ENCODE measurements at places on chromosomes 13 and 19.

DNA sequence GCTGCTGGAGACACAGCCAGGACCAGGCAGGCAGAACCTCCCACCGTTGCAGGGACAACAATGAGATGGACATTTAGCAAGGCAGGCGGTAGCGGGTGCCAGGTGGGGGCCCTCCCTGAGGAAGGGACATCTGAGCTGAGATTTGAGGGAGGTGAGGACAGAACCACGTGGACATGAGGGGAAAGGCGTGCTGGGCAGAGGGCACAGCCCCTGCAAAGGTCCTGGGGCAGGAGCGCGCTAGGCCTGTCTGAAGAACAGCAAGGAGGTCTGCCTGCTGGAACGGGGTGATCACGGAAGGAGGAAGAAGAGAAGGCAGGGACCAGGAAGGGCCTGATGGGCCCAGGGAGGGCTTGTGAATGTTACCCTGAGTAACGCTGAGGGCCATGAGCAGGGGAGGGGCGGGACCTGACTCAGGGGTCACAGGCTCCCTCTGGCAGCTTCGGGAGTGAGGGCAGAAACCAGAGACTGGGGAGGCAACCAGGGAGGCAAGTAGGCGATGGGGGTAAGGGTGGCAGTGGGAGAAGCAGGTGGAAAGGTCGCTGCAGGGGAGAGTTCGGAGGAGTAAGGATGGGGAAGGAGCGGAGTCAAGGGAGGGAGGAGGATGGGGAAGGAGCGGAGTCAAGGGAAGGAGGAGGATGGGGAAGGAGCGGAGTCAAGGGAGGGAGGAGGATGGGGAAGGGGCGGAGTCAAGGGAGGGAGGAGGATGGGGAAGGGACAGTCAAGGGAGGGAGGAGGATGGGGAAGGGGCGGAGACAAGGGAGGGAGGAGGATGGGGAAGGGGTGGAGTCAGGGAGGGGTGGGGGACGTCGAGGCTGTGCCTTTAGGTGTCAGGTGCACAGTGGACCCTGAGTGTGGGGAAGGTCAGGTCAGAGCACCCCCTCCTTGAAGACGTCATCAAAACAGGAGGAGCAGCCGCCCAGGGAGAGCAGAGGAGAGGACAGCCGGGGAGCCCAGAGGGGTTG, 15.7 kb upstream of the B3GNT3 start:
- DNase-seq: no peak

DNA sequence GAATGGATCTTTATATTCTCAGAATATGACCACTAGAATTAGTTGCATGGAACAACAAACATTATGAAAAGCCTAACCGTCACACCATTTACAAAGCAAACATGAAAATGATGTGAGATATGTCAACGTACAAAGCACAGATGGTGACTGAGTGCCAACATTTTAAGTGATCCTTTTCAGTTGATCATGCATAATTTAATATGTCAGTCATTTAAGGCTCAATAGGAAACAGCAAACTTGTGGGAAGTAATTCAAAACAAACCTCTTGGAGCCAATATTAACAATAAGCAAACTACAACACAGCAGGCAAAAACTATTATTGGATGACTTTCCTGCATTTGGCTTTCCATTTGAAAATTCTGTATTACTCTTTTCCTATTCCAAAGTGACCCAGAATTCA, 277.6 kb downstream of the SLITRK6 start:
- no peak for DNase-seq

DNA sequence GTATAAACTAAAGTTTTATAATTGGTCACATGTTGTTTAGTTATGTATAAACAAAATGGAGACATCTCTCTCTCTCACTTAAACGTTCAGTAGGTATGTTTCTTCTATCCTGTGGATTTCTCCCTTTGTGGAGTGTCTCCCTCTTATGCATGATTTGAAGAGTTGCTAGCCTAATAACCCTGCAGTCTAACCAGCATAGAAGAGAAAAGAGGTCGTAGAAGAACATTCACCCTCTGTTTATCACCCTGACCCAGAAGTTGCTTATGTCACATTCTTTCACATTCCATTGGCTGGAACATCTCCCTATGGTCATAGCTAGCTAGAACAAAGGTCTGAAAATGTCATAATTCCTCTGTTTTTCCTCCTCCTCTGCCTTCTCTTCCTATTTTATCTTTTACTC, 176.8 kb upstream of the PCDH20 start:
- DNase-seq: no peak

- no peak for DNase-seq
Observed at GRCh38 chr13:42524487-42525034, 49.4 kb upstream of the TNFSF11 start.

- DNase-seq: no peak
Observed at GRCh38 chr13:75136151-75136550, 345.8 kb downstream of the TBC1D4 start.

DNA sequence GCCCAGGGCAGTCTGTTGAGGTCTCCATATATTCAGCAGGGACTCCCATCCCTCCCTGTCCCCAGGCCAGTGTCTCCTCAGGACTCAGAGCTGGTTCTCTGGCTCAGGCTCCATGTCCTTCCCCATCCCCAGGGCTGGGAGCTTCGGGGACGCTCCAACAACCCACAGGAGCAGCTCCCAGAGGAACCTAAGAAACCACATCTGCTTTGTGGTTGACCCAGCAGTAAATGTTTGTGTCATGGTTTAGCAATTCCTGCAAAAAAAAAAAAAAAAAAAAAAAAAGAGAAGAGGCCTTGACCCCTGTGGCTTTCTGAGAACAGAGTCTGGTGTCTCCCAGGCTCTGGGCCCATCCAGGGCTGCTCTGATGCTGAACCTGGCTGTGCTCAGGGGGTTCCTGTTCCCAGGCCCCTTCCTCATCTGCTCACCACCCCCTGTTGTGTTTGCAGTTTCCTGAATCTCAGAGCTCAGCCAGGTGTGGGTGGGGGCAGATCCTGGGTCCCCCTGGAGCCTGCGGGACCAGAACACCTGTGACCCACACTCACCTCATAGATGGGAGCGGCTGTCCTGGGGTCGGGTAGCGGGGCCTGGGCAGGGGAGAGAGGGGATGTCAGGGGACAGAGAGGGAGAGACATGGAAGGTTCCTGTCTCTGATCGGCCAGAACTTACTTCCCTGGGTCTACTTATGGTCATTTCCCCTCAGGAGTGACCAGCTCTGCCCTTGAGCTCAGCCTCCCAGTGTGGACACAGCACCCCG, 25.2 kb upstream of the CEACAM1 start:
- no peak for DNase-seq

GRCh38 chr13:40101708-40102359, 446.4 kb downstream of the COG6 start:
- DNase-seq: no peak

- no peak for DNase-seq
Observed at GRCh38 chr13:35057858-35058257, 115.8 kb downstream of the NBEA start.

DNA sequence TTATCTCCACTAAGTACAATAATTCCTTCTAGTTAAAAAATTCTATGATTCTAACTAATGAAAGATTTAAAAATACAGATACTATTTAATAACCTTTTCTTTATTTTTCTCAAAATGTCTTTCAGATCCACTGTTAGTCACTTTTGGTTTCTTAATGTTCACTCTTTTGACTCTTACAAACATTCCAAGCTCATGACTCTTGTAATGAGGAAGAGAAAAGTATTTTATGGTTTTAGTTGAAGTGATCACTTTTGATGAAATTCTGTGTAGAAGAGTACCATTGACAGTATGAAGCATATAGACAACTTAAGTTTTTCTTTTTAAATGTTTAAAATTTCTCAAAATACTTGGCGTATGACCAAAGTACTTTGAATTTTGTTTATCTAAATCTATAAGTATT, 27.8 kb downstream of the COG3 start:
- DNase-seq: no peak

- no peak for DNase-seq
Observed at GRCh38 chr19:56301886-56302620, 12.6 kb downstream of the ZSCAN5A start.

DNA sequence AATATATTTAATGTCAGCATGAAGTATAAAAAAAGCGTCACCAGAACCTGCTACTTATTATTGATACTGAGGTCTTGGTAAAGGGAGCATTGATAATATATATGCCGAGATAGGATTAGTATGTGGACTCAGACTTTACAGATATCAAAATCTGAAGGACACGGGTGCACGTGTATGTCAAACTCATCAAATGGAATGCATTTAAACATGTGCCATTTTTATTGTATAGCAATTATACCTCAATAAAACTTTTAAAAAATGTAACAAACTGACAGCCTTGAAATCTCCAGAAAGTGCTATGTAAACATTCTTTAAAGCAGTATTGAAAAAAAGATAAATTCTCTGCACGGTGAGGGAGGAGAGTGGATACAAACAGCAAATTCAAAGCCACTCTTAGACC, 157.9 kb downstream of the RNF17 start:
- DNase-seq: no peak

GRCh38 chr13:48790966-48791365, 137.2 kb downstream of the CYSLTR2 start:
- DNase-seq: no peak

GRCh38 chr19:3658004-3658869, 31.6 kb upstream of the CACTIN start:
- DNase-seq: no peak

- DNase-seq: no peak
Observed at GRCh38 chr19:1136201-1136600, 32.4 kb downstream of the GPX4 start.

DNA sequence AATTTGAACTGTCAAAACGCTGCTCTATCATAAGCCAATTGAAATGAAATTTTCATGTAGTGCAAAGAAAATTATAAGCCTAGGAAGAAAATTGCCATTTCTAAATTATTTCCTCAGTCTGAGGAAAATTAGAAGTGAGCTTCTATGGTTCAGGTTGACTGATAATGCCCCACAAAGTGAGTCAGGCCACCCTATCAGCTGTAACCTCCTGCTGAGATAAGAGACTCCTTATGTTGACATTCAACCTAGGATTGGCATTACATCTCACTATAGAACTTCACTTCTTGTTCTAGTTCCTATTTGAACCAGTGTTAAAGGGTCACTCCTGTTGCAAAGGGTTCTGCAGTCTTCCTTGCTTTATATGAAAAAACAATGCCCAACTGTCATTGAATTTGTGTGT, 32.6 kb upstream of the RFC3 start:
- DNase-seq: no peak

- DNase-seq: no peak
Observed at GRCh38 chr13:29568731-29569130, 26.8 kb downstream of the SLC7A1 start.

- no peak for DNase-seq
Observed at GRCh38 chr19:15136234-15136954, 29.2 kb downstream of the SYDE1 start.

DNA sequence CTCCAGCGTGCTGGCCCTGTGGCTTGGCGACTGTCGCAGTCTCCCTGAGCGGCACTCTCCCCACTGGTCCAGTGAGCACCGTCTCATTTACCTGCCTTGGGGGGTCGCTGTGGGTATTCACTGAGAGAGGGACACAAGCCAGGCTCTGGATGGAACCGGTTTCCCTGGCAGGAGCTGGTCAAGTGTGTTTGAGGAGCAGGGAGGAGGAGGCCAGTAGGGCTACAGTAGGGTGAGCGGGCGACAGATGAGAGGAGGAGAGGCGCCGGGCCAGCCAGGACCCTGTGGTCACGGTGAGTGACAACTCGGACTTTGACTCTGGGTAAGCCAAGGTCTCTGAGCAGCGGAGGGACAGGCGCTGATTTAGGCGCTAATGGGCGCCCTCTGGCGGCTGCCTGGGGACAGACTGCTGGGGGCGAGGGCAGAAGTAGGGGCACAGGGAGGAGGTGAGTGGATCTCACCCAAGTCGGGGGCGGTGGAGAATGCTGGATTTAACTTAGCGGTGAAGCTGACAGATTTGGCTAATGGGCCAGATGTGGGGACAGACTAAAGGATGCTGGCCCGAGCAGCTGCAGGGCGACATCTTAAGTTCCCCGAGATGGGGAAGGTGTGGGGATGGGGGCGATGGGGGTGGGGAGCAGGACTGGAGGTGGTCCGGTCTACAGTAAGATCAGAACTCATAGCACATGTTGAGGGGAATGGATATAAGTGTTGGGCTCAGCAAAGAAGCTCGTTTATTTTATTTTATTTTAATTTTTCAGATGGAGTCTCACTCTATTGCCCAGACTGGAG, 4.7 kb upstream of the PRMT1 start:
- DNase-seq: no peak

GRCh38 chr19:3073931-3074595, 11.8 kb upstream of the TLE5 start:
- DNase-seq: no peak

DNA sequence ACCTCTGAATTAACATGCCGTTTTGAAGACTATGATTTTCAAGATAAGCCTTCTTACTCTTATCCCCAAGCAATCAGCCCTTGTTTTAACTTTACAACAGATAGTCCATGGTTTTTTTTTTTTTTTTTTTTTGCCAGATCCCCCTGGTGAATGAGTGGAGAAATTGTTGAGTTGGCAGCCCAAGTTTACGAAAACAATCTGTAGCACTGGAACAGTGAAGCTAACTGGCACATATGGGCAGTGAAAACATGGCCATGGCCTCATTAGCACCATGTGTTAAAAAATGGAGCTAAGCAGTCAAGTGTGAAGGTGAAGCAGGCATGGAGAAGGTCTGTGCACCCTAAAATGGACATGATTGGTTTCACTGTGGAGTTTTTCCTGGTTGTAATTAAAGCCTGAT, 812.1 kb upstream of the MIR17HG start:
- no peak for DNase-seq

DNA sequence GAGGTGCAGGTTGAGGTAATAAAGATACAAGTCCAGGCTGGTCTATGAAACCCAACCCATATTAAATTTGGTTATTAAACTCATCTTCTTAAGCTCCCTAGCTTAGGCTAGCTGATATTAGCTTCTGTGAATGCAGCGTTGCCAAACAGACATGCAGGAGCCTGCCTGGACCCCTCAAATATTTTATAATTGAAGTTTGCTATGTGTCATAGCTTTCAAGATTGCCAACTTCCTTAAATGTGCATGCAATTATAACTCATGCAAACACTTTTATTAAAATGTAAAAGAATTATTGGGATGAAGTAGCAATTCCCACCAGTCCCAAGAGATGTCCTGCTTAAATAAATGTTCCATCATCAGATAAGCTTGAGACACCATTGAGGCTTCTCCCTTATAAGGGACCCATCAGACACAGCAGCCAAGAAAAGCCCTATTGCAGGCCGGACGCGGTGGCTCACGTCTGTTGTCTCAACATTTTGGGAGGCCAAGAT, 51.3 kb downstream of the MBNL2 start:
- DNase-seq: no peak

GRCh38 chr13:64397701-64398100, 2832.4 kb downstream of the PCDH9 start:
- no peak for DNase-seq

DNA sequence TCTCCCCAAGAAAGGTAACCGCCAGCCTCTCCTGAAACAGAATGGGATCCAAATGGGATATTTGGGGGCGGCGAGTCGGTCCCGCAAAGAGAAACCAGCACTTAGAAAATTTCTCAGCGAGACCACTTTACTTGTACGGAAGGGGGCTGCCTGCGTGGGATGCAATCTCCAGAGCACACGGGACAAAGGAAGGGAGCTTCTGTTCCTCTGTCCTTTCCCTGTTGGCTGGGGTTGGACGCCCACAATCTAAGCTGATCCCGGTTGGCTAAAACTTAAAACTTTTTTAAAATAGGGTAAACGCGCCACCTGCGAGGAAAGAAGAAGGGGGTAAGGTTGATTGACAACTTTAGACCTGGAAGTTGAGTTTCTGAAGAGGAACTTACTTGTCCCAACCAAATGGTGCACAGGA, 826 bp upstream of the BSG start:
- no peak for DNase-seq
